ENCODE measurements at places on chromosomes 12 and 14.
A peak's percentile ranks its signal among the peaks of the same experiment; 100 is the strongest.

- no peak for DNase-seq
Measured at GRCh38 chr12:50075808-50076170, 9.4 kb upstream of the SMARCD1 start.

DNA sequence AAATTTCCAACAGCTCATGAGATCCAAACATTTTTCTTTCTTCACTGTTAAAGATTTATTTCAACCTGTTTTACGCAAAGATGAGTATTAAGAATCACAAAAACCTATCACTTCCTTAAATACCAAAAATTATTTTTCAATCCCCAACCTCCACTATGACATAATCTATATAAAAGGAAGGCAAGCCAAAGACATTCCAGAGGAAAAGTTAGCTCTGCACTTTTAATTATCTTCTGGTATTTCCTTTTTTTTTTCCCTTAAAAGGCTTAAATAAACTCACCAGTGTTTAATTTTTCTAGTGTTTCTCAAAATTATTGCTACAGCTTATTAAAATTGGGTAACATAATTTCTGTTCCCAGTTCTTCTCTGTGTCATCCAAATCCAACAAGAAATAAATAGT is 75.9 kb downstream of the BMP4 start:
- no peak for DNase-seq

- no peak for DNase-seq
Measured at GRCh38 chr12:31362759-31363415, 36.9 kb upstream of the SINHCAF start.

DNA sequence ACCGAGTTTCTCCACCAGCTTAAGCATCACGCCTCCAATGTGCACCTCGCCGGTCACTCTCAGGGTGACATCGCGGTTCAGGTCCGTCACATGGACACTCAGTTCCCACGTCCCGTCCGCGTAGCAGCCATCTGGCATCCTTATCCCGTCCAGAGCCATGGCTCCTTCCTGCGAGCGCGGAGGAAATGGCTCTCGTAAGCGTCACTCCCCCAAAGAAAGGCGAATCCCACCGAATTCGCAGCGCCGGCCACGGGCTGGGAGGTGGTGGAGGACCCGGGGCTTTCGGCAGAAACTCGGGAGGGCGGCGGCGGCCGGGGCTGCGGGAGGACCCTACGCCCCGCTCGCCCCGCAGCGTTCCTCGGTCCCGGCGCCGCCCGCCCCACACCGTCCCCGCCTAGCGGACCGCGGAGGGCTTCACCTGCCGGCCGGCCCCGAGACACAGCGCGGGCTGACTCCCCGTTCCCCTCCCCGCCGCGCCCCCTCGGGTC is 396 bp downstream of the FERMT2 start:
- peak; percentile 71 for DNase-seq

DNA sequence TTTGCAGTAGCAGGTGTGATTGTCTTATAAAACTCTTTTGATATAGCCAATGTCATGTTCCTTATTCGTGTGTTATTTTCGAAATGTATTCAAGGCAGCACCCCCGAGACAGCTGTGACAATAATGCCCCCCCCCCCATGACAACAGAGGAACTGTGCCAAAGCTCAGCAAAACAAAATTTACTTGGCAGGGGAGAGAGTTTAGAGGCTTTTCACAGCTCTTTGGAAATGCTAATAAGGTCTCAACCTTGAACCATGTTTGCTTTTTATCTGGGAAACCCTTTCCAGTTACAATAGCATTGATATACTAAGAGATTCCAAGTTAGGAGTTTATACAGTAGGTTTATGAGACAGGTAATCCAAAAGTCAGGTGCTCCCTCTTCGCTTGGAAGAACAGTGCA is 56.4 kb upstream of the USP44 start:
- no peak for DNase-seq

GRCh38 chr12:32535288-32535999 is 136.1 kb downstream of the FGD4 start:
- peak; percentile 81 for DNase-seq

DNA sequence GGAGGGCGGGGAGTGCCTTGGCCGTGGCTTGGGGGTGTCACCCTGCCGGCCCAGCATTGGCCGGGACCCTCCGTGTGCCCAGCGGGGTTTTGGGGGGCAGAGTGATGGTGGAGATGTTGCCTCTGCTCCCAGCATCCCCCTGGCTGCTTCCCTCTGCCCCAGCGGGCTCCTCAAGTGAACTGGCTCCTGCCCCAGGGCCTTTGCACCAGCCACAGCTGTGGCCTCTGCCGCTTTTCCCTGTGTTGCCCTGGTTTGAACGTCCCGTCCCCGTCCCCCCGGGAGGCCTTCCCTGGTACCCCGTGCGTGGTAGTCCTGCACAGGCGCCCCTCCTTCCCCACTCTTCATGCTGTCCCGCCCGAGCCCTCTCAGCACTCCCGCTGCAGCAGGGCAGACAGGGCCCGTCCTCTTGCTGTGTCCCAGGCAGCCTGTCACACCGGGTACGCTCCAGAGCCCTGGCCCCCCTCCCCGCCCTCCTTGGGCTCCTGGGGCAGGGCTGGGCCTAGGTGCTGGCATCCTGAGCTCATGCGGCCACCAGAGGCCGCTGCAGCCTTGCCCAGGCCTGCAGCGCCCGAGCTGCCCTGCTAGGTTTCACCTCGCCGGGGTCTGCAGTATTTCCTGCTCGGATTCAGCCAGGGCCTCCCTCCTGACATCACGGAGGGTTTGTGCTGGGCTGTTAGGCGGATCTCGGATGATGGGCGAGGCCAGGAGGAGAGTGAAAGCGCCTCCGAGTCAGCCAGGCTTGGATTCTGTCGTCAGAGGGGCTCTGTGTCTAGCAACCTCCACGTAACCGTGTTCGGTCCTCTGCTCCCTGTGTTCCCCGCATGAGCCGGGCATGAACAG is 9.5 kb downstream of the NOC4L start:
- DNase-seq: peak; percentile 95

DNA sequence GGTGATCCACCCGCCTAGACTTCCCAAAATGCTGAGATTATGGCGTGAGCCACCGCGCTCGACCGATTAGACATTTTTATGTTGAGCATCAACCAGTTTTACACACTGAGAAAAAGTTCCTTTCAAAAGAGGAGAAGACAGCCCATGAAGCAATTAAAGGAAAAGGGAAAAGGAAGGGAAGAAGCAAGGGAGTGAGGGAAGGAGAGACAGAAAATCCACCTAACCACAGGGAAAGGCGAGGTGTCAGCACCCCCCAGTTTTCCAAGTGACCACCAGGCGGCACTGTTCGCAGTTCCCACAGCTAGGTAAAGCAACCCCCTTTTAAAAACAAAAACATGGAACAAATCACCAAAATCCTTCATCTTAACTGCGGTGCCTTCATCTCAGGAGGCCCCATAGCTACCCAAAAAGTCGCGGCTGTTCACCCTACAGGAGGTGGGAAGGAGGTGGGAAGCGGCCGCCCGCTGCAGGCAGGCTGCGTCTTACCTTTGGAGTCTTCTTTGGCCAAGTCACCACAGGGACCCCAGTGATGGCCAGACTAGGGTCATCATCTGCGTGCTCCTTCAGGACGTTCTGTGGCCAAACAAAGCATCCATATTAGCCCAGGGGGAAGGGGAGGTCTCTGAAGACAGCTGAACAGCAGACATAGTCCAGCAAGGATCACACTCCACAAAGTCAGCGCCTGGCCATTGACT is 86.6 kb downstream of the KDM2B start:
- DNase-seq: peak; percentile 73

DNA sequence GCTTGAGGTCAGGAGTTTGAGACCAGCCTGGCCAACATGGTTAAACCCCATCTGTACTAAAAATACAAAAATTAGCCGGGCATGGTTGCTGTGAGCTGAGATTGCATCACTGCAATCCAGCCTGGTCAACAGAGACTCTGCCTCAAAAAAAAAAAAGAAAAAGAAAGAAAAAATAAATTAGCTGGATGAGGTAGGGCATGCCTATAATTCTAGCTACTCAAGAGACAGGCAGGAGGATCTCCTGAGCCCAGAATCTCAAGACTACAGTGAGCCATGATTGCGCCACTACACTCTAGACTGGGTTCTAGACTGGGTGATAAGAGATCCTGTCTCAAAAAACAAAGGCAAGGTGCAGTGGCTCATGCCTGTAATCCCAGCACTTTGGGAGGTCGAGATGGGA is 16.9 kb downstream of the PPP4R3A start:
- no peak for DNase-seq

DNA sequence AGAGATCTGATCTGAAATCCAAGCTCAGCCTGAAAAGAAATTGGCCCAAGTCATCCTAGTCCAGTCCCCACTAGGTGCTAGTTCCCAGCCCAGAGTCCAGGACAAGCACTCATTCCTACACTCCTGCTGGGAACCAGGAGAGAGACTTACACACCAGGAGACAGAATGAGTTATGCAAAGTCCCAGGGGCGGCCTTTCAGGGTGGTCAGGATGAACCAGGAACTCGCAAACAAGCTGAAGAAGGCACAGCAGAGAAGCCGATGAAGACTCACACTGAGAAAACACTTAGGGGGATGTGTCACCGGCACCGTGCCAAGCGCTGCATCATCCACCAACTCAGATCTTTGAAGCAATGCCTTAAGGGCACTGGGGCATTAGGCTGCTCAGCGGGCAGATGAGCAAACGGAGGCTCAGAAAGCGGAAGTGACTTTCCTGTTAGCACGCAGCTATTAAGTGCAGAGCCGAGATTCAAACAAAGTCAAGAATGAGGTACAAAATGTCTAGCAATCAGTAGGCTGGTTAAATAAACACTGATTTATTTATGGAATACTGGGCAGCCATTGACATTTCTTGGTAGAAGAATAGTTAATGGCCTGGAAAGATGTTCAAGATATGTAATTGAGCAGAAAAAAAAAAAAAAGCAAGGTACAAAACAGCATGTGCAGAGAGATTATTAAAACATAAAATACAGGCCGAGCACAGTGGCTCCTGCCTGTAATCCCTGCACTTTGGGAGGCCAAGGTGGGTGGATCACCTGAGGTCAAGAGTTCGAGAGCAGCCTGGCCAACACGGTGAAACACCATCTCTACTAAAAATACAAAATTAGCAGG is 78.7 kb downstream of the LRRC74A start:
- DNase-seq: peak; percentile 78

- DNase-seq: no peak
Measured at GRCh38 chr12:33222357-33222756, 217.3 kb downstream of the SYT10 start.

DNA sequence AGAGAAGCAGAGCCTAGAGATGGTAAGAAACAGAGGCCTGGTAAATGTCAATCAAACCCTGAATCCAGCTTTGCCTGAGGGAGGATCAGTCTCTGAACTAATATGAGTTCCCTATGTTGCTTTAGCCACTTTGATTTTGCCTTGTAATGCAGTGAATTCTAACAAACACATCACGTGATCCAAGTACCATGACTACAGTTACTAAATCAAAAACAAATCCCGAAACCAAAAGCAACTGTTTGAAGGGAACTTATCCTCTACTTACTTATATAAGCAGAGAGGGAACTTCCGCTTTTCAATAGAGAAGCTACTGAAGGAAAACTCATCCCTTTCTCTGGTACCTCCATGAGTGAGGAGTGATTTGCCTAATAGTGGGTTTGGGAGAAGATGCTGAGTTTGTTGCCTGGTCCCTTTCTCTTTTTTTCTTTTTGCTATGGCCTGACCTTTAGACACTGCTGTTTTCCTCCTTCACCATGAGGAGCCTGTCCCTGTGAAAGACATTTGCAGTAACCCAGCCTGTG is 7.7 kb upstream of the PPTC7 start:
- DNase-seq: no peak

DNA sequence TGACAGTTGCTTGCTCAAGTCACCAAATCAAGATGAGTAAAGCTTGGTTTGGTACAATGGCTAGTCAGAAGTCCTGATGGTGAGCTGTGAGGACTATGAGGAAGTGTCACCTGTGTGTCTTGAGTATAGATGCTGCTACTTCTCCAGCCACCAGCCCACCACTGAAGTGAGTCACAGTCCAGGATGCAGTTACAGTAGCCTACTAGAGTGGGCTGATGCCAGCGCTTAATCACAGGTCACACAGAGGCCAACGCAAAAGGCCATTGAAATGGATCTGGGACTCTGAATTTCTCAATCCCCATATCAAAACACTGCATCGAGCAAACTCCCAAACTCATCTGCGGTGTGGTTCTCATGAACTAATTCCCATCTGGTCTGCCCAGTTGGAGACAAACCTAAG is 223.1 kb downstream of the ANO6 start:
- no peak for DNase-seq

GRCh38 chr12:129305851-129306250 is 452.6 kb downstream of the GLT1D1 start:
- no peak for DNase-seq

- no peak for DNase-seq
Measured at GRCh38 chr12:101019667-101020066, 190.4 kb downstream of the SLC5A8 start.

- no peak for DNase-seq
Measured at GRCh38 chr12:25796523-25797000, 161.9 kb upstream of the RASSF8 start.

GRCh38 chr12:112506513-112507166 is 87.9 kb downstream of the PTPN11 start:
- no peak for DNase-seq

- peak; percentile 40 for DNase-seq
Measured at GRCh38 chr14:101557811-101558738, 3.2 kb upstream of the DIO3 start.

DNA sequence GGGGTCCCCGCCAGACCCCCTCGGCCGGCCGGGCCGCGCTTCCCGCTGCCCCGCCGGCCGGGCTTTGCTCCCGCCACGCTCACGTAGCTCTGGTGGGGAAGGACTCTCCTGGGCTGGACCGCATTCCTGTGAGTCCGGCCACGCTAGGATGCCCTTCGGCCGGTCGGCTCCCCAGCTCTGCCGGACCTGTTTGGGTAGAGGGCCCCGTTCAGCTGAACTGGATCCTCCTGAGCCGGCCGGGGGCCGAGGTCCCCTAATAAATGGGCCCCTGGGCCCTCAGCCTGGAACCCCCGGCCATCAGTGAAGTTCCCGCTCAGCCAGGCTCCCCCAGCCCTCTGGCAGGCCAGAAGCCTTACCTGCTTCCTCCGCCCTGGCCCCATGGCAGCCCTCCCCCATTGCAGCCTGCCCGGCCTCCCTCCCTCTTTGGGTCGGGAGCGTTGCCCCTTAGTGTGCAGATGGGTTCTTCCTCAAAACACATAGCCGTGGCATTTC is 593 bp downstream of the UNC119B start:
- DNase-seq: peak; percentile 56

DNA sequence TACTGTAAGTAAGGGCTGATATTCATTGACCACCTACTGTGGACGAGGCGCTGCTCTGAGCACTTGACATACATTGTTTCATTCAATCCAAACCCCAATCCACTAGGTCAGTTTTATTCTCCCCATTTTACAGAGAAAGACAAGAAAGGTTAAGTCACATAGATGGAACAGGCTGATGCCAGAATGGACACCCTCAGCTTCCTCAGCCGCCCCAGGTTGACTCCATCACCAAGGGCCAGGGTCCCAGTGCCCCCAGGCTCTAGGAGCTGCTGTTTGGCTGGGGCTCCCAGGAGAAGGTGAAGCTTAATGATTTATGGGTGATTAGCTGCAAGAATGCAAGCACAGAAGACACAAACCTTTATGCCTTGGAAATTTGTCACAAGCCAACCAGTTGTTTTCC is 671 bp upstream of the AQP2 start:
- DNase-seq: no peak

DNA sequence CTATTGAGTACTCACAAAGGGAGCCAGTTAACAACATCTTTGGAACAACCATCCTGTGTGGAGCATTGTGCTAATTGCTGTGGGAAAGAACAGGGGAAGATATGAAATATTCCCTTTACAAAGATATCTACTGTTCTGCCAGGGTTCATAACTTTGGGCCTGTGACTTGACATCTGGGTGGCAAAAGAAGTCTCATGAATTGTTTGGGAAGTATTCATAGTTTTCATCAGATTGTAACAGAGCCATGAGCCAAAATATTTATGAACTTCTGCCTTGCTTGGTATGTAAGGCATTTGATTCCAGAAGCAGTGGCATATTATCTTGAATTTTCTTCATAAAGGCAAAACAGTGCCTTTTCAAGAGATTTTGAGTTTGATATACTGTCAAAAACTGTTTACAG is 816.2 kb downstream of the DIO2 start:
- DNase-seq: no peak
